ENCODE measurements at places on chromosomes 11 and 22.

- DNase-seq: no peak
These were observed 32.3 kb downstream of the FEZ1 start for GRCh38 chr11:125463590-125464269.

GRCh38 chr11:63493127-63493526 is 2.2 kb upstream of the PLAAT5 start:
- DNase-seq: no peak

GRCh38 chr11:3867209-3868091 is 12.0 kb downstream of the STIM1 start:
- DNase-seq: no peak

- DNase-seq: no peak
These were observed 875 bp upstream of the STT3A start for GRCh38 chr11:125591649-125592304.

GRCh38 chr11:73292525-73292894 is 15.6 kb upstream of the ARHGEF17 start:
- no peak for DNase-seq

GRCh38 chr11:120303004-120303637 is 22.0 kb upstream of the TLCD5 start:
- DNase-seq: no peak

DNA sequence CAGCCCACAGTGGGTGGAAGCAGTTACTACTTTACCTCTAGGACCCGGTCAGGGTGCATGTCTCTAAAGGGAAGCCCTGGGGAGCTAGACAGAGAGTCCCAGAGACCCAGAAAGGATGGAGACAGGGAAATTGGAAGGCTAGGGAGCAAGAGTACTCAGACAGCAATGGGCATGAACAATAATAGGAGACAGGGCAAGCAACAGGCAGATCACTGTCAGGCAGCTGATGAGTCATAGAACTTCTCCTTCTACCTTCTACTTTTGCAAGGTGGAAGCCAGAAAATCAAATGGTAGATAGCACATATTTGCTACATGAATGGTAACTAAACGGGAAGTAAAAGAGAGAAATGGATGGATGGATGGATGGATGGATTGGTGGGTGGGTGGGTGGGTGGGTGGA is 19.6 kb downstream of the CD5 start:
- DNase-seq: no peak

GRCh38 chr22:43239193-43239780 is 52.4 kb upstream of the TTLL12 start:
- no peak for DNase-seq

DNA sequence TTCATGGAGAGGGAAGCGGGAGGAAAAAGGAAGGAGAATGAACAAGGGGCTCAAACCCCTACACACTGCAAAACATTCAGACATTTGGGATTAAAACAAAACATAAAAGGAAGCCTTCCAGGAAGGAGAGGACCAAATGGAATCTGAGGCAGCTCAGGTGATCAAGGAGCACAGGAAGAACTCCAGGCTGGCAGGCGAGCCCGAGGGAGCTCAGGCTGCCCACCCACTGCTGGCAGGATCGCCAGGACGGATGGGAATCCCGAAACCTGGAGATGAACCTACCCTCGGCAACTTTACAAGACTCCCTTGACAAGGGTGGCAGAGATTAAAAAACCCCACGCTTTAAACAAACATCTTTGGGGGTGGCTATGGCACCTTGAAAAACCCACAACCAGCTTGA is 5.0 kb upstream of the PYGM start:
- no peak for DNase-seq

DNA sequence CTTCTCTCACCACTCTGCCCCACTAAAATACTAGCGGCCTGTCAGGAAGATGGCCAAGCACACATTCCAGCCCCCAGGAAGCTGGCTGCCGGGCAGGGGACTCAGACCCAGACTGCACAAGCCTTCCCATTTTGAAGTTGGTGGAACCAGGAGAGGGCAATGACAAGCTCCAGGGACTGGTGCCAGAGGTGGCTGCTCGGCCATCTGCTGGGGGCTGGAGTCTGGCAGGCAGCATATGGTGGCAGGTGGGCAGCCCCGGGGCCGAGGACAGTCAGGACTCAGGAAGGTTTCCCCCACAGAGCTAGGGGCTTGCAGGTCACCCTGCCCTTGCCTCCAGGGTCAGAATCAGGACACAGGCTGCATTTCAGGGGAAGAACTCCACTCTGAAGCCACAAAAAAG is 22.6 kb downstream of the KCNJ5 start:
- DNase-seq: no peak

GRCh38 chr22:46452195-46453005 is 85.0 kb downstream of the CELSR1 start:
- no peak for DNase-seq

GRCh38 chr11:121376130-121376529 is 76.0 kb upstream of the SORL1 start:
- no peak for DNase-seq

DNA sequence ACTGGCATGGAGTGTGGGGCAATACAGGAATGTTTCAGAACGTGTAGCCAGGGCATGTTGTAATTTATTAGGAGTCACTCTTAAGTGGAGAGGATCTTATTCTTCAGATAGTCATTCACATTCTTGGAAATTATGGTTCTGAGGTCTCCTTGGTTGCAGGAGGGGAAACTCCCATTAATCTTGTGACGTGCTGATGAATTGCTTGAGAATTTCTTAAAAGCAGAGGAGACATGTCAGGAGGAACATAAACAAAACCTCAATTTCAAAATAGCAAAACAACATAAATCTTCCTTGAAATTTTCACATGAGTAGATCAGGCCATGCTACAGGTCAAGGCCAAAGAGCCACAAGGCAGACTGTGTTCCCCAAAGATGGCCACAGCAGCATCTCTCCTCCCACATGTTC is 50.4 kb downstream of the ADM start:
- DNase-seq: no peak

GRCh38 chr22:46656856-46657654 is 36.9 kb downstream of the GRAMD4 start:
- DNase-seq: no peak

DNA sequence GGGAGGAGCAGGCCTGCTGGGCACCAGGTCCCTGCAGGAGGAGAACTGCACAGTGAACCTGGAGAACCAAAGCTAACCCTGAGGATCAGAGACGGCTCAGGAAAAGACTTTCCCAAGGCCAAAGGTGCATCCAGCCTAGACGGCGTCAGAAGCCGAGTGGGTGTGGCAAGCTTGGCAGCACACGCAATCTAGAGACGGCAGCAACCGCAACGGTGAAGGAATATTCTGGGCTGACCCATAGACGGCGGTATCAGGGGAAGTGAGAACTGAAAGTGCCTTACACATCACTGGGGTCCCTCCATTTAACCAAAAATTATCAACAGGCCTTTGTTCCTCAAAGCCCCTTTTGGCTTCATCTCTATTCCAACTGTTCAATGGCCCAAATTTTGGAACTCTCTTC is 26.2 kb downstream of the SPATA19 start:
- DNase-seq: no peak

DNA sequence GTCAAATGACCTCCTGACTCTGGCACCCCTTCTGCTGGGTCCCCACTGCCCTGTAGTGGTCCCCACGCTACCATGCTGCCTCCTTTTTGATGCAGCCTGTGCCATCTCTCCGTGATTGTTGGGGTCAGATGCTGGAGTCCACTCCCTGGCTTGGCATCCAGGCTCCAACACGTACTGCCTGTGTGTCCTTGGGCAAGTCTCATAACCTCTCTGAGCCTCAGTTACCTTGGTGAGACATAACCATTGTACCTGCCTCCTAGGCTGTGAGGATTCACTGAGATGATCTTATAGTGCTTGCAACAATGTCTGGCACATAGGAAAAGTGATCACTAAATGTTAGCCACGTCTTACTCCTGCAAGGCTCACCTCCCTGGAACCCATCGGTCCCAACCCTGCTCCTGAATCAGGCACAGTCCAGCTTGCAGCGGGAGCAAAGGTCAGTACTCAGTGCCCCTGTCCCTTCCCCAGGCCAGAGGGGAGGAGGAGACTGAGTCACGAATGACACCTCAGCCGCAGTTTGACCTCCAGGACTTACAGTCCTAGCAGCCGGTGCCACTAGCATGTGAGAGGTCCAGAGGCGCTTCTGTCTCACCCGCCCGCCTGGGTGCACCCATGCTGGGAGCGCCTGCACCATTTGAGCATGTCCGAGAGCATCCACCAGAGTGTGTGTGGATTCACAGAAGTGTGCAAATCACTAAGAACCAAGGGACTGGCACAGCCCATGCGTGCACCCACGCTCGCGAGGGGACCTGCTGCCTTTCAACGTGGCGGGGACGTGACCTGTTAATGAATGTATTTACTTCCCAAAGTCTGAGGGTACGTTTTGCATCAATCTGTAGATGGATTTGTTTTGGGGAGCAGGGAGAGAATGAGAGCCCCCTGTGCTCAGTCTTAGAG is 3.0 kb upstream of the APOA4 start:
- DNase-seq: no peak

DNA sequence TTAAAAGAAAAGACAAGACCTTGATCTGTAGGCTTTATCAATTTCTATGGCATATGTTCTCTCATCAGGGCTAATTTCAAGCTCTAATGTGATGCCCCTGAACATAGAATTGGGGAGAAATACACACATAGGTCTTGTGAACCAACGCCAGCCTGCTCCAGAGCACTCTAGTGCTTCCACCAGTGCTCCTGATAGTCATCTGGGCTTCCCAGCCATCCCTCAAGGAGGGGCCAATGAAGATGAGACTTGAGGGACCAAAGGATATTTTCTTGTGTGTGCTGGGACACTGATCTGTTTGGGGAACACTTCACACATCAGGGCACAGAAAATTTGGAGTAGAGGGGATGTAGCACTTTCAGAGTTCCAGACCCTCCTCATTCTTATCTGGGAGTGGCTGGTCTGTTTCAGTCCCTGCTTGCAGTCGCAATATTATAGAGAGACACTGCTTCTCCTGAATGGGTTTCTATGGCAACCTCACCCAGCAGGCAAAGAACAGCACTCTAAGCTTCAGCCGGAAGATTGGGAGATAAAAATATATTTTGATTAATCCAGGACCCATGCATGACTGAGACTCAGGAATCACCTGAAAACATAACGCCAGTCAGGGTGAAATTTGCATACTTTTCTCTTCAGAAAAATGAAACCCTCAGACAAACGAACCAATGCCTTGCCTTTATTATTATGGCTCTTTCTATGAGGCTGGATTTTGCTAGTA is 28.4 kb upstream of the SCN3B start:
- no peak for DNase-seq

DNA sequence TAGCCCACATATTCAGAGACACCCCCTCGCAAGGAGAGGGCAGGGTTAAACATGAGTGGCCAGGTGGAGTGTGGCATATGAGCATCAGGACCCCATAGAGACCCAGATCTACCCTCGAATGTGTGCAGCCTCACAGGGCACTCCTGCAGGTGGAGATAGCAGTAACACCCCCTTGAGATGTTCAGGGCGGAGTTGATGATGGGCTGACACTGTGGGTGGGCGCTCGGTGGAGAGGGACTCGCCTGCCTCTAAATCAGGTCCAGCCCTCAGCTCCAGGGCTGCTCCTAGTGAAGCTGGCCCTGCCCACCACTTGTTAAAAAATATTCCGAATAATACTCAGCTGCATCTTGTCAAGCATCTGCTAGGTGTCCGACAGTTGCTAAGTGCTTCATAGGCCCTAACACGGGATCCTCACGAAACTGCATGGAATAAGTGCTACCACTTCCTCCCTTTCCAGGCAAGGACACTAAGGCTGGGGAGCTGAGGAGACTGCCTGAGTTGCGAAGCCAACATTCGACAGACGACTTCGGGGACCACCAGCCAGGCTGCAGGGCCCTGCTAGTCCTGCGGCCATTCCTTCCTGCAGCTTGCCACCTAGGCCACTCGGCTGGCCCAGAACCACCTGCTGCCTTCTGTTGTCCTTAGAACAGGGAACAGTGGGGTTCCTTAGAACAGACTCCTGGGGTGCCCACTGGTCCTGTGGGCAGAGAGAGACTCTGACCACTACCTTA is 74.0 kb upstream of the WNT11 start:
- DNase-seq: no peak

- no peak for DNase-seq
These were observed 22.8 kb downstream of the PPARA start for GRCh38 chr22:46173152-46173551.

DNA sequence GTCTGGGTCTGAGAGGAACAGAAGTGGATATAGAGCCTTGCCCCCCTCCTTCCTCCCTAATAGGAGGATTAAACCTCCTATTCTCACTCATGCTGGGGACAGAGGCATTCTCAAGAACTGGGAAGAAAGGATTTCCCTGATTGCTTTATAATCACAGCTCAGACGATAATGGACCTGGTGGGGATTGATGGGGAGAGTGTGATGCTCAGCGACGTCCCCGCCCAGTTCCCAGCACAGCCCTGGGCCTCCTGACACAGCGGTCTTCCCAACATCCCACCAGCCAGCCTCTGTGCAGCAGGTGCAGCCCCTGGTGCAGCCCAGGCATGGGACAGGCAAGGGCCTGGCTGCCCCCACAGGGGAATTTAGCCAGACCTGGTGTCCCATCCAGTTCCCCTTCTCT is 28.4 kb downstream of the TRIM29 start:
- DNase-seq: no peak

GRCh38 chr11:24828938-24829605 is 332.2 kb downstream of the LUZP2 start:
- DNase-seq: no peak

DNA sequence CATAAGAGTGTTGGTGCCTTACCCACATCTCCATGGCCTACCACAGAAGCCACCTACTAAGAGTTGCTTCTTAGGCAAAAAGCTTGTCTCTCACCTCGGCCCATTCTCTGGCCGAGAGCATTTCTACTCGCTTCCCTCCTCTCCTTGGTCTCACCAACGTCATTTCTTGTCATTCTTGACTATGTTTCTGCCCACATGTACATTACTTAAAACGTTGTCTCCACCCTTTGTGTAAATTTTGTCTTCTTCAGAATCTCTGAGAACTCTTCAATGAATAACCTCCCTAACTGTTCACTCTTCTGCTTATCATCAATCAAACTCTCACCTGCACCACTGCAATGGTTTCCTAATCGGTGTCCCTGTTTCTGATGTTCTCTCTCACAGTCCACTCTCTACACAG is 20.1 kb downstream of the SOX6 start:
- no peak for DNase-seq

GRCh38 chr11:35162745-35163144 is 23.8 kb downstream of the CD44 start:
- no peak for DNase-seq

DNA sequence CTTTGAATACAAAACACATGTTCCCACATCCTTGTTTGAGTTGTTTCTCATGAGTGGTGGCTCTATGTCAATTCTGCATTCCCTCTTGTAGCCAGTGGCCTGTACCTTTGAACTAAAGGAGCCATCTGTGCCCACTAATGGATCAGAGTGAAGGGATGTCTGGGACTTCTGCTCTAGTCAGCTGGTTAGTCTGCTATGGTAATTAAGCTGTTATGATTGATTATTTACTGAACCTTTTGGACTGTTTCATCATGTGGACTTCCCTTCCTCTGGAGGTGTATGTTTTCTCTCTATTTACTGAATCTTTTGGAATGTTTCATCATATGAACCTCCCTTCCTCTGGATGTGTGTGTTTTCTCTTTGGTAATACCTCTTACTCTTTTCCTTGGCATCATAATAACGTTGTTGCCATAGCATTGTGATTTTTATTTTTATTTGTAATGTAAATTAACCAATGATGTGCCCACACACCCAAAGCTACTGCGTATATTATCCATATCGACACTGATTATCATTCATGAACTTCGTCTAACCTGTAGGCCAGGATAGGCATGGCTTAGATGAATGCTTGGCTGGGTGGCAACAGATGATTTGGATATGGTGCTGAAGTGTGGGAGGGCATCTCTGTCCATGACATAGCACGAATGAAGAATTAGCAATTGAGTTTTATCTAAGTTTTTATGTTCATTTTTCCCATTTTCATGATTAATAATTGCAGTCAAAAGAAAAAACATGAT is 112.3 kb upstream of the SORL1-AS1 start:
- no peak for DNase-seq

GRCh38 chr11:28123151-28123581 is 15.0 kb downstream of the METTL15 start:
- no peak for DNase-seq

Data from iPS DF 19.7 (cell line).